ENCODE measurements at places on chromosomes 4 and X.

GRCh38 chr4:3107271-3107670 is 32.8 kb downstream of the HTT start:
- DNase-seq: no peak

GRCh38 chrX:545452-545885 is 85.1 kb upstream of the SHOX start:
- no peak for DNase-seq

DNA sequence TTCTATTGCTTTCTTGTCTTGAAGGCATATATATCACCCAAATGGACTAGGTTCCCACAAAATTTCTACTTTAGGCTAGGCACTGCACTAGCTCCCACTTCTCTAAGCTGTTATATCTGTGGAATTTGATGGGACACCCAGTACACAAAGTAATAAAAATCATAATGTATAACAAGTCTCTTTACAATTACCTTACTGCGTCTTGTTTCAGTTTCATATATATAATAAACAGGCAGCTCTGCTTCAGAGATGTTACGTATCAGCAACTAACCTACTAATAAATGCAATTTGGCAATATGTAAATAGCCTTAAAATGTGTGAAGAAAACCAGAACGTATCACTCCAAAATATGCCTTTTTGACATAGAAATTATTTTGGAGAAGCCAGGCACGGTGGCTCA is 42.0 kb upstream of the UGDH start:
- DNase-seq: no peak

DNA sequence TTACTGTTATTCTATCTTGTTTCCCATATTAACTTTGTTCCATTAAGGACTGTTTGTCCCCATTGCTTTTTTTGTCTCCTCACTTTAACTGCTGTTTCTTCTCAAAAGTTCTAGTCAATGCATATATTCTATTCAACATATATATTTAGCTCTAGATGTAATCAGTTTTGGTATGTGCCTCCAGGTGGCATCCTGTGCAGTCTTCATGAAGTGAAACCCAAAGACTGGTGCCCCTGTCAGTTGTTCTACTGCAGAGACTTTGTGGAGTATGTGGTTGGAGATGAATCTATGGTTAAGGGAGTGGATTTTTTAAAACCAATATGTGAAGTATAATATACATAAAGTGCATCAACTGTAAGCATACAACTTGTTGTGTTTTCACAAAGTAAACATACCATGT is 57.0 kb downstream of the VAMP7 start:
- DNase-seq: no peak

GRCh38 chrX:116284400-116284799 is 113.9 kb downstream of the AGTR2 start:
- DNase-seq: no peak

GRCh38 chr4:55124322-55125076 is 896 bp downstream of the KDR start:
- DNase-seq: no peak

DNA sequence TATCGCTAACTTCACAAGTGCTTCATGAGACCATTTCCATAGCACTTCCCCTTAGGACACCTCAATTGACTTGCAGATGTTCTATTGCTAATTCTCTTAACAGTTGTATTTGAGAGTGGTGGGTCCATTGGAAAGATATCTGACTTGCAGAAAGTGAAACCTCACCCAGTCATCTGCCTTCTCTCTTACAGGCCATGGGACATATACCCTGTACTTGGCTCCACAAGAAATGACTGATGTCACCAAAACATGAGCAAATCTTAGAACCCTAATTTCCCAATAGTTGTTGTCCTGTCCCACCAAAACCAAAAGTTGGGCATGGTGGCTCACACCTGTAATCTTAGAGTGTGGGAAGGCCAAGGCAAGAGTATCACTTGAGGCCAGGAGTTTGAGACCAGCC is 101.9 kb upstream of the MAML3 start:
- no peak for DNase-seq

DNA sequence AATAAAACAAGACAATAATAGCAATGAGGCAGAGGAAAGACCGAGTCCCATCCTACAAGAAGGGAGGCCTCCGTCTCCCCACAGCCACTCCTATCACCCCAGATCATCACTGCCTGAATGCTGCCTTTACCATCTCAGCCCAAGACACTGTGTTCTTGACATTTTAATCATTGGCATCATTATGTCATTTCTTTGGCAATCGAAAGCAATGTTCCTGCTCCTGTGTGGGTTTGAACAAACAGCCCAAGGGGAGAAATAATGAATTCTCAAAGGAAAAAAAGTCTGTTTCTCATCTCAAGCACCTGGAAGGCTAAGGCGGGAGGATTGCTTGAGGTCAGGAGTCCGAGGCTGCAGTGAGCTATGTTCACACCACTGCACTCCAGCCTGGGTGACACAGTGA is 73.0 kb upstream of the ACSL1 start:
- no peak for DNase-seq

DNA sequence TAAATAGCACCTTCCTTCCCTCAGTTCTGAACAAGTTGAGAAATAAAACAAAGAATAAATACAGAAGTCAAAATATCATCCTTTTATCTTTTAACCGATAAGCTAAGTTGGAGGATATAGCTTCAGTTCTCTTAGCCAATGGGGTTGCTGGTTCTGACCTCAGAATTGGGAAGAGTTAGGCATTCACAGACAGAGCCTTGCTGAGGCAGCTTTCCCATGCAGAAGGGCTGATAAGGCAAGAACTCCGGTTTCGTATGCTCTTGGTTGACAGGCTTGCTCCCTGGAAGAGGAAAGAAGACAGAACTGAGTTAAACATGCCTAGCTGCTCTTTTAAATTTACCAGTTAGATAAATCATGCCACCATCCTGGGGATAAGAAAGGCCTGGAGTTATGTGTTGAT is 17.6 kb downstream of the FRAS1 start:
- DNase-seq: no peak

GRCh38 chrX:75273483-75273882 is 402 bp upstream of the UPRT start:
- no peak for DNase-seq

DNA sequence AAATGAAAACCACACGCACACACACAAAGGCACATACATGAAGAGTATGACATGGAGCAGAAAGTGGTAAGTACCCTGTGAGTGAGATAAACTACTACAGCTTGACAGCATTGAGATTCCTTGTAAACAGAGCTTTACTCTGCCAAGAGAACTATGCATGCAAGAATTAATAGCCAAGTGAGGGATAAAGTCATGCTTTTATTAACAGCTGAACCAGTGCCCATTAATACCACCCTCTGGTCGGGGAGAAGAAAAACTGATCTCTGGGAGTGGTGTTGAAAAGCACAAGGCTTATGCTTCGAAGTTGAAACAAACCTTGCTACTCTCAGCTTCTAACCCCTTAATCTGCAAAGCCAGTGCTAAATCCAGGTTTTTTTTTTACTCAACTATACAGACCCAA is 95.9 kb upstream of the C1QTNF7 start:
- no peak for DNase-seq

- no peak for DNase-seq
These were observed 245.4 kb downstream of the FBXW7 start for GRCh38 chr4:152290366-152290921.

DNA sequence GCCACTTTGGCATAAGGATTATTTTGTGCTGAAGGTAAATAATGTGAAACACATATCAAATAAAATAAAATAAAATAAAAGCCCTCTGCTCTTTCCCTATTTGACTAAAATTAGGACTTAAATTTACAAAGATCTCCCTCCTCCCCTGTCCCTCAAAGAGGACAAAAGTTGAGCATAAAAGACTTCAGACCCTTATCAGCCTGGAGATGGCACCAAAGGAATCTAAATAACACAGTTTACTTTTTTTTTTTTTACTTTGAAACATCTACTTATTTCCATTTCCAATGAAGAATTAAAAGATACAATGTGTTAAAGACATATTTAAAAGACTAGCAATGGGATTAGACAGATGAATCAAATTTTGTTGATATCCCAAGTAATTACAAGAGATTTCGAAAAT is 89.7 kb downstream of the EPHA5 start:
- DNase-seq: no peak

GRCh38 chr4:89894649-89895550 is at the start of gene MMRN1:
Gene MMRN1 (plus strand): TSS chr4:89894854. CDS start chr4:89894972, 118 bp downstream.
- DNase-seq: no peak

All from COLO829 (cell line).